Psoas muscle (tissue), 8 donors: ENCODE measurements at places on chromosomes 6 and 20.
A peak's percentile ranks its signal among the peaks of the same experiment; 100 is the strongest.

DNA sequence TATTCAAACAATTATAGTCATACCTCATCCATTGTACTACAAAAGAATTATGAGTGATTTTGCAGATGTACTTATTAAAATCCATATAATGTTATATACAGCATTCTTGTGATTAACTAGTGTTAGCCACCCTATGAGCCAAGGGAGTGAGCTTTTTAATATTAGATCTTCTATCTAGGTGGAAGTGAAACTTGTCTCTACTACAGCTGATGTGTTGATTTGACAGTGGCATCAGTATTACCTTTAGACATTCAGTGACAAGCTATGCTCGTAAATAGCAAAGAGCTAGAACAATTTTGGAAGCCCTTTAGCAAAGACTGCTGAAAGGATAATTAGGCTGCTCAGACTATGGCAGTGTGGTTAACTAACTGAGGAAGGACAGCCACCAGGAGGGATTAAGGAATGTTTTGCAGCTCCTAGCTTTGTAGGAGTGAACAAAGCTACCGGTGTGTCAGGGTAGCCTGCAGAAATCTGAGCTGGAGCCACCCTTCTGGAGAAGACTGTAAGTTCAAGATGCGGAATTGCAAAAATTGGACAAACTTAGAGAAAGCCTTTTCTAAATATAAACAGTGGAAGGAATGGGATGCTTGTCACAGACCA is 73.7 kb downstream of the AFG1L start:
- DNase-seq = no peak

DNA sequence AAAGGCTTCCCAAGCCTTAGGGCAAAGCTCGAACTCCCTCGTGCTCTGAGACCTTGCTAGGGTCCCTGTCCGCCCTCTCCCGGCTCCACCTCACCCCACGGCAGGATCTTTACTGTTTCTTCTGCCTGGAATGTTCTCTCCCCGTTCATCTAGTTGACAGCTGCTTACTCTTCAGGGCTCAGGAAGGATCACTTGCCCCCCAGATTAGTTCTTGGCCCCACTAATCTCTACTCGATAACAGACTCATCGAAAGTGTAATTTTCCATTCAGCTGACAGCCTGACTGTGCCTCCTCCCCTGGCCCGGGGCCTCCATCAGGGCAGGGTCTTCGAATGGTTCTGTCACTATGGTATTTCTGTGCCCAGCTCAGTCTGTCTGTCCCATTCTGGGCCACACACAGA is 3.1 kb downstream of the MAP1LC3A start:
- DNase-seq = no peak

GRCh38 chr6:150325066-150325772 is 43.6 kb upstream of the IYD start:
- no peak for DNase-seq

DNA sequence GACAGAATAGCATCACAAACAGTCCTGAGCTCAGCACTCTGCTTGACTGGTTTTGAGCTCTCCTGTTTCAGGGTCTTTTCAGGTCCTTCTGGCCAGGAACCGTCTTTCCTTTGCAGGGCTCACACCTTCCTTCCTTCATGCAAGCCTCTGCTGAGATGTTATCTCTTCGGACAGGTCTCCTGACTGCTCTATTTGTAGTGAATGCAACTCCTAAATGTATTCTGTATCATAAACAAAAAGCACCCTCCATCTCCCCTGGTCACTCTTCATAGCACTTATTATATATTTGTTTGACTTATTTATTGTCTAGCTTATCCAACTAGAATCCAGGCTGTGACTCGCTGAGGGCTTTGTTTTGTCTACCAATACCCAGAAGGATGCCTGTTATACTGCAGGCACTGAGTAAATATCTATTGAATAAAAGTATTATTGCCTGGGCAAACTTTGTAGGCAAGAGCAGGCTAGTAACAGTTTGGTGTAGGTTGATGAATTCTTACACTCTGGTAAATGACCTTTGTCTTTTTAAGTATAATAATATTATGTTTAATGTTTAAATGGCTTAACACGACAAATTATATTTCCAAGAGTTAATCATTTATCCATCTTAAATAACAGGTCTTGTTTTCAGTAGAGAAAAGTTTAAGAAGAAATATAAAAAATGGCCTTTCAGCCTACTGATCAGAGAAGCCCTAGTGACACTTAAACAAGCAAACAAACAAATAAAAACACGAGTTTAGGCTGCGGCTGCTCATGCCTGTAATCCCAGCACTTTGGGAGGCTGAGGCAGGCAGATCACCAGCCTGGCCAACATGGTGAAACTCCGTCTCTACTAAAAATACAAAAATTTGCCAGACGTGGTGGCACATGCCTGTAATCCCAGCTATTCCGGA is 199.7 kb downstream of the BCAS1 start:
- no peak for DNase-seq

DNA sequence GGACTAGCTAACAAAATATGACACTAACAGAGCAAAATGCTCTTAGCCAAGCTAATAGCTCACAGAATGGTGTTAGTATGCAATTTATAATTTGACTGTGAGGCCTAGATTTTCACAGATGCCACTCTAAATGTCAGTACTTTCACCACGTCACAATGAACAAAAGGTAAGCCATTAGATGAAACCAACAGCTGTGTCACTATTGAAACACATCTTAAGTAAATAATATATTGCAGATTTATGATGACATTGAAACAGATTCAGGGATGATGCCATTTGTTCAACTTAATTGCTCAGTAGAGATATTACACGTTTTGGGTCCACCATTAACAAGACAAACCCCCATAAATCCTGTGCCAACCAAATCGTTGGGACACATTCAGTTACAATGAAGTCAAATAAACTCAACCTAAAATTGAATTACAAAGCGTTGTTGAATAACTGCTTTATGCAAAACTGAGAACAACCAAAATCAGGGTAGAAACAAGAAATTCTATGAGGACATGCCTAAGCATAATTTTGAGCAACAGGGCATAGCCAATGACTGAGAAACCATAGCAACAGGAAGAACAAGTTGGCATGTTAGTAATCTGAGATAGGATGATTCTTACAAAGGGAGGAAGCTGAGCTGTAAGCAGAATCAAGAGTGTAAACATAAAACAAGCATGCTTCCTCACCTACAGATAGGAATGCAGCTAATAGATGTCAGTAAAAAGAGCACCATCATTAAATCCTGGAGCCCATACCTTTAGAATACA is 85.6 kb upstream of the KHDRBS2 start:
- DNase-seq = no peak

- DNase-seq = no peak
Measured at GRCh38 chr20:10508060-10508459, 73.0 kb downstream of the SLX4IP start.

DNA sequence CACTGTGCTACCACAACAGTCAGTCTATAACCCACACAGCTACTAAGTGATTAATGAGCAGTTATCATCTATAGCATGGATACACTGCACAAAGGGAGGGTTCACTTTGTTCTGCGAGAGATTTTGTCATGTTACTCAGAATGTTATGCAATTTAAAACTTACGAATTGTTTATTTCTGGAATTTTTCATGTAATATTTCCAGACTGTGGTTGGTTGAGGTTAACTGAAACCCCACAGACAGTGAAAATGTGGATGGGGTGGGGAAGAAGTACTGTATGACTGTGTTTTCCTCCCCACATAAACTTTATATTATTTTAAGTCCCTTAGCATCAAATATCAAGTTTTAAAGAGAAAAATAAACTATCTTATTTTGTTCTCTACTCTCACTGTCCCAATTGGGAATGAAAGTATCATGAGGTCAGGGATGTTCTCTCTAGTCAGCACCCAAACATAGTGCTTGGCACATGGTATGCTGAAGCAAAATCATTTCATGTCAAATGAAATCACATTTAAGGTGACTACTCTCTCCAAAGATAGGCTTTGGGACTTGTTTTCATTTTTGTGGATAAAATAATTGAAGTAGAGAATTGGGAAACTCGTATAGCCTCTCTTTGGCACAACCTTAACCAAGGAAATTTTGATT is 25.4 kb downstream of the DOP1A start:
- no peak for DNase-seq

GRCh38 chr6:90896075-90896547 is 309.2 kb upstream of the MAP3K7 start:
- no peak for DNase-seq

GRCh38 chr6:133046576-133046975 is 194.6 kb upstream of the EYA4 start:
- no peak for DNase-seq

GRCh38 chr20:23246717-23247664 is 103.6 kb upstream of the NXT1 start:
- DNase-seq = peak; percentile 35

DNA sequence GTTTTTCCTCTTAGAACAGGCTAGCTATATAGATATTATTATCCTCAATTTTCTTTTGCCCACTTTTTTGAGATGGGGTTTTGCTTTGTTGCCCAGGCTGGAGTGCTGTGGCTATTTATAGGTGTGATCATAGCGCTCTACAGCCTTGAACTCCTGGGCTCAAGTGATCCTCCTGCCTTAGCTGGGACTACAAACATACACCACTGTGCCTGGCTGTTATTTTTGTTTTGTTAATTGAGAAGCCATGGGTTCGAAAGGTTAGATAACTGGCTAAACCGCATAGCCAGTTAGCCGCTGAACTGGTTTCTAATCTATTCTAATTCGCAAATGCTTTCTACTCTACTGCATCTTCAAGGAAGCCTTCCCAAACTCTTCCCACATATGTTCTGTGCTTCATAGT is 425.8 kb downstream of the CDKAL1 start:
- no peak for DNase-seq

- DNase-seq = no peak
Measured at GRCh38 chr6:138231381-138231886, 13.1 kb upstream of the PBOV1 start.

- no peak for DNase-seq
Measured at GRCh38 chr20:60497298-60498035, 539.2 kb downstream of the CDH26 start.

GRCh38 chr6:818196-818595 is 125.3 kb upstream of the EXOC2 start:
- DNase-seq = no peak

GRCh38 chr6:28142446-28142845 is 763 bp downstream of the ZKSCAN8 start:
- DNase-seq = no peak

DNA sequence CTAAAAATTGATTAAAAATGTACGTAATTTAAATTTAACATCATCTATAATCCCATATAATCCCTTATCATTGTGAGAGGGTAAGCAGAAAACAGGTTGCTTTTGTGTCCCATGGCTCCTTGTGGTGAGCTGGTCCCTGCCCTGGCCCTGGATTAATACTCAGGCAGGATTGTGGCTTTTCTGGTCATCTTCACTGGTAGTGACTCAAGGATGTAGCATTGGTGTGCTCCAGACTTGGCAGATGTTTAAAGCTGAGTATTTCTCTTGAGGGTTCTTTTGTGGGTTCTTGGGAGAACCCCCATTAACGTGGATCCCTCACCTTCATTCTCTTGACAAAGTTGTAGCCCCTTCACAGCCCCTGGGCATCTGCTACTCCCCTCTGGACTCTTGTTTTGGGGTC is 39.3 kb downstream of the SNRNP48 start:
- DNase-seq = no peak

DNA sequence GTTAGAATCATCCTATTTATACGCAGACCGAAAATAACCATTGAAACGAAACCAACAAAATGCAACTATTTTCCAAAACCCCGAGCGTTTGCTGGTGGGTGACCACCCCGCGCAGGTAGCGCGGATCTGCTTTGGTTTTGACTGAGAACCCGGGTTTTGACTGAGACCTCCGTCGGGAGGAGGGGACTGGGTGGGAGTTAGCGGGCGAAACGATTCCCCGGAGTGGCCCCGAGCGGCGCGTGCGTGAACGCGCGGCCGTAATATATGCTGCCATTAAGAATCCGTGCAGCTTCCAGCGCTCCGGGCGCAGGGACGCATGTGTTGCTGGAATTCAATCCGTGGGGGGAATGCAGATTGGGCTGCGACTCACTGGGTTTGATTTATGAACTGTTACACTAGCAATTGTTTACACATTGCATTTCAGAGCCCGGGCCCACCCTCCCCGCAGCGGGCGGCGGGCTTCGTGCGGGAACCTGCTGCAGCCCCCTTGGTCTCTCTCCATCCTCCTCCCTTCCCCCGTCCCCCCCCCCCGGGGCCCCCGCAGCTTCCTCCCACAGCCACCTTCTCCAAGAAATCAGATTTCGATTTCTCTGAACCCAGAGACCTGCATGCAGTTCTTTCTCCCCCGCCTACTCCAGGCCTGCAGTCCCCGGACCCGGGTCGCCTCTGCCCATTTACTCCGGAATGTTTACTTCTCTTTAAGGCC is 9.9 kb downstream of the NRN1 start:
- no peak for DNase-seq

DNA sequence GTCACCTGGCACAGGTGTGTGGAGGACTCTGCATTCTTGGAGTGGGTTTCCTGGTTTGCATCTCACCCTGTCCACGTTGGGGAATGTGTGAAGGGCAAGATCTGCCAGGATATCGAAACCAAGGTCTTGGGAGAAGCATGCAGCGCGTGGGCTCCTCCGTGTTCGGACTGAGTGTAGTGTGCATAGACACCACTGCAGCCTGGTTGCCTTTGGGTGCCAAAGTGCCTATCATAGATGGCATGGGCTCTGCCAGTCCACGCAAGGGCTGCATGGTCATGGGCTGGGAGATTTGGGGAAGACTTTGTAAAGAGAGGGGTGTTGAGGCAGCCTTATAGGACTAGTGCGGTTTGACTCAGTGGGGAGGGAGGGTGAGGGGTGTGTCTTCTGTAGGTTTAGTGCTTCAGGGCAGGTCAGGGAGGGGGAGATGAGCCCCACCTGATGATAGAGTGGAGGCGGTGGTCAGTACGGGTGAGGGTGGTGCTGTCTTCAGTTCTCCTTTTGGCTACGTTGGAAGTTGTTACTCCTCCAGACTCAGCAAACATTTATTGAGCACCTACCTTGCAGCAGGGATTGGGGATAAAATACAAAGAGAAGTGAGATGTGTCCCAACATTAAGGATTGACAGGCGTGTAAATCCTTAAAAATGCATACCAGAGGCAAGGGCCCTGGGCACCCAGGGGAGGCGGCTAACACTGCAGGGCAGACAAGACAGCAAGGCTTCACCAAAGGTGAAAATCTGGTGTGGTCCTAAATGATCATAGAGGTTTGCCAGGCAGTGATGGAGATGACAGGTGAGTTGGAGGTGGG is 28.3 kb downstream of the DUSP22 start:
- DNase-seq = no peak

DNA sequence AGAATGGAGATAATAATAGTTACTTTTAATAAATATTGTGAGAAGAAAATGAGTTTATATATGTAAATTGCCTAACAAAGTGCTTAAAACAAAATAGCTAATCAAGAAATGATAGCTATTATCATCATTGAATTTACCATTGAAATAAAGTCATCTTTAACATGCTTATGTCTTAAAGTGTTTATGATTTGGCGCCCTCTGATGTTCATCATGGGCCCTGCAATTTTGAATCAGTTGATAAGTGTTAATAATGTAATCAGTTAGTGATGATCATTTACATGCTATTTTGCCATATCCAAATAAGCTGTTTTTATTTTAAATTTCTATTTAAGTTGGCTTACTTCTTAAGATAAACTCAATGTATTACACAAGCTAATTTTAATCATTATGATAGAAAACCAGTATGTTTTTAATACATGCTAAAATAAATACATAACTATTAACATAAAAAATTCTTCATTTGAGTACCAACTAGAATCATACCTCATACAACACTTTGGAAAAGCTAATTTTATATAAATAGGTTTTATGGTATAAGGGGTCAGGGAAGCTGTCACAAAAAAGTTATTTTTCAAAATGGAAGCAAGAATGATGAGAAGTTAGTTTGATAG is 39.2 kb upstream of the TPD52L1 start:
- no peak for DNase-seq

GRCh38 chr6:166441325-166442078 is 58.8 kb upstream of the MPC1 start:
- DNase-seq = no peak
